ENCODE measurements at places on chromosomes 6 and 20. TPM values are rescaled to one million over a fixed set of nuclear protein-coding genes. Genes with fewer than 3 reads are reported as not detected.

Gene TRAPPC3L
- not detected for total RNA-seq

Gene BIRC7
- total RNA-seq, result 0.14 TPM

Gene THBS2
- not detected for total RNA-seq

Gene PRRT1
- 0.43 TPM for total RNA-seq

Gene PPP1R16B
- 84.0 TPM for total RNA-seq

Gene CRISP3
- total RNA-seq, result not detected

Gene IL17F
- total RNA-seq, result 155 TPM

- H3K27me3 ChIP-seq, result no peaks in the 10 kb centered on the region
- peaks cover 74% of the 10 kb centered on the region for H3K4me1 ChIP-seq
- H3K36me3 ChIP-seq, result peaks cover 66% of the 10 kb centered on the region
Observed at GRCh38 chr6:106529438-106529837, 99.9 kb downstream of the RTN4IP1 start.

DNA sequence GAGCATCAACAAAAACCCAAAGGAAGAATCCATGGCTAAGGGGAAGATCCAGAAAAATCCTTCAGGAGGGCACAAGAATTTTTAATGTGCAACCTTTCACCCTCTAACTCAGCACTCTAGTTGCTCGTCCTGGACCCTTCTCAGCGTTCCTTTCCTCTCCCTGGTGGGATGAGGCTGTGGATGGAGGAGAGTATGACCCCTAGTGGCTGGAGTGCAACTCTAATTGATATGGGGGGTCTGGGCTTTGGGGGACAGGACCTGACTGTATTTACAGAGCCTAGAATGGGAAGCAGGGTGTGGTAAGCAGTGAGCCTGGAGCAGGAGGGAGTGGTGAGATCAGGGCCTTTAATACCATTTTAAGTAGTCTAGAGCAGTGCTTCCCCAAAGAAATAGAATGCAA, 83.9 kb upstream of the CEP85L start:
- H3K27me3 ChIP-seq, result no peaks in the 10 kb centered on the region
- peaks cover 26% of the 10 kb centered on the region for H3K4me1 ChIP-seq
- H3K36me3 ChIP-seq, result no peaks in the 10 kb centered on the region
- H3K4me3 ChIP-seq, result no peak overlapping the region
- H3K27ac ChIP-seq, result peak overlapping the region; percentile 52

- H3K36me3 ChIP-seq, result no peaks in the 10 kb centered on the region
- H3K4me1 ChIP-seq, result no peaks in the 10 kb centered on the region
- H3K27ac ChIP-seq, result no peak overlapping the region
Observed at GRCh38 chr6:95998133-95998532, 17.6 kb upstream of the FUT9 start.

GRCh38 chr6:36827261-36828079, 11.8 kb downstream of the CPNE5 start:
- no peaks in the 10 kb centered on the region for H3K36me3 ChIP-seq
- no peak overlapping the region for H3K27ac ChIP-seq
- peaks cover 2% of the 10 kb centered on the region for H3K27me3 ChIP-seq
- peaks cover 6% of the 10 kb centered on the region for H3K4me1 ChIP-seq

- no peak for DNase-seq
- peaks cover 3% of the 10 kb centered on the region for H3K4me1 ChIP-seq
- H3K36me3 ChIP-seq, result no peaks in the 10 kb centered on the region
- no peak overlapping the region for H3K4me3 ChIP-seq
Observed at GRCh38 chr6:44594481-44594880, 207.0 kb downstream of the CDC5L start.

GRCh38 chr20:25064561-25065071, 6.7 kb upstream of the ACSS1 start:
- H3K4me1 ChIP-seq, result no peaks in the 10 kb centered on the region
- H3K27me3 ChIP-seq, result peaks cover 11% of the 10 kb centered on the region
- no peak overlapping the region for H3K4me3 ChIP-seq

DNA sequence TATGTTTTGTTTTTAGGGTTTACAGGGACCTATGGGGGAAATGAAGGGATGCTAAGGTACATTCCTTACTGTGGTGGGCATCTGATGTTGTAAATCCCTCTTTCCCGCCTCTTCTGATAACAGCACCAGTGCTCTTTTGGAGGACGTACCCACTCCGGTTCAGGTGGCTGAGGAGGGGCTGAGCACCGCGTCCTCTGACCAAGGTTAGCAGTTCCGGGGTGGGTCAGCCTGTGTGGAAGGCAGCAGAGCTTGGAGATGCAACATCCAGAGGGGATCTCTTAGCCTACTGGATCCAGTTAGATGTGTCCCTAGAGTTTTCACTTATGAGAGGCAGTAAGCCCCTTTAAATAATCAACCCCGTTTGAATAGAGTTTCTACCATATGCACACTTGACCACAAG, 135.3 kb upstream of the KCNG1 start:
- H3K4me1 ChIP-seq, result no peaks in the 10 kb centered on the region
- H3K27ac ChIP-seq, result no peak overlapping the region
- H3K36me3 ChIP-seq, result no peaks in the 10 kb centered on the region
- DNase-seq, result no peak
- H3K4me3 ChIP-seq, result no peak overlapping the region

DNA sequence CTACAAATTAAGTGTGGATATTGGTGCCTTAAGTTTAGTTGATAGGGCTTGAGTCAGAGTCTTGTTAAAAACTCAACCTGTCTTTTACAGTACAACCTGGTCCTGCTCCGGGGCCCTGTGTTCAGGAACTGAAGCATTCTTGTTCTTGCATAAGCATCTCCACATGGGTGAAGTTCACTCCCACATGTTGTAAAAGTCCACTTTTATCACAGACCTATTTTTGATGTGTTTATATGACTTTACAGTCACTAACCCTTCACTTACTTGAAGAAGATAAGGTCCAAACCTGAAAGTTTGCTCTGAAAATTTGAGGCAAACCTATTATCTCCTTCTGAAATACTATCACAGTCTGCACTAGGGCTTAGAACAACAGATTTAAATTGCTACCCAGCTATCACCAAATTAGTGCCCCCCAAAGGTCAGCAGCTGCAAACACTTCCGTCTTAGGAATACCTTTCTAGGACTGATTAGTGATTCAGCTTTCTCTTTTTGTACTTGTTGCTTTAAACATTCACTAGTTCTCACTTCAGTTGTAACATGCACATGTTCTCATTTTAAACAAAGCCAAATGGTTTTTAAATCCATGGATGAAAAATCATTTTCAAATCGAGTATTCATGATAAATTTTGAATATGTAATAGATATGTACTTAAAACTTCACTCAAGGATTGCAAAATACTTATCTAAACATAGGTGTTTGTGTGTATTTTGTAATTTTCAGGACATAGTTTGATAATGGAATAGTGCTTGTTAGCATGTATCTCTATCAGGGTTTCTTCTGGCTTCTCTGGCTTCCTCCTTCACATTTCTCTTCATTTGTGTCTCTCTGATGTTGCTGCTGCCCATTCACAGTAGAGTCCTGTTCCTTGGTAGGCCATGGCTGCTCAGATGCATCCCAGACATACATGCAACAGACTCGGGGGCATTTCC, 469.8 kb upstream of the SOX4 start:
- peaks cover 3% of the 10 kb centered on the region for H3K36me3 ChIP-seq
- no peak overlapping the region for H3K4me3 ChIP-seq
- H3K4me1 ChIP-seq, result no peaks in the 10 kb centered on the region
- no peaks in the 10 kb centered on the region for H3K27me3 ChIP-seq

GRCh38 chr6:56520218-56520617, 122.5 kb downstream of the DST start:
- no peaks in the 10 kb centered on the region for H3K27me3 ChIP-seq
- no peak overlapping the region for H3K4me3 ChIP-seq
- H3K4me1 ChIP-seq, result no peaks in the 10 kb centered on the region
- H3K36me3 ChIP-seq, result no peaks in the 10 kb centered on the region
- DNase-seq, result no peak

- no peaks in the 10 kb centered on the region for H3K27me3 ChIP-seq
- no peaks in the 10 kb centered on the region for H3K4me1 ChIP-seq
- no peak for DNase-seq
- H3K27ac ChIP-seq, result no peak overlapping the region
- H3K36me3 ChIP-seq, result no peaks in the 10 kb centered on the region
Observed at GRCh38 chr6:72246926-72247325, 360.6 kb downstream of the RIMS1 start.

GRCh38 chr20:18728870-18729224, 84.7 kb upstream of the SCP2D1 start:
- no peak overlapping the region for H3K27ac ChIP-seq
- peaks cover 20% of the 10 kb centered on the region for H3K4me1 ChIP-seq
- DNase-seq, result no peak

GRCh38 chr6:26360451-26361416, 4.3 kb upstream of the BTN3A2 start:
- peak overlapping the region; percentile 93 for H3K27ac ChIP-seq
- H3K27me3 ChIP-seq, result no peaks in the 10 kb centered on the region
- no peak for DNase-seq
- no peaks in the 10 kb centered on the region for H3K36me3 ChIP-seq

DNA sequence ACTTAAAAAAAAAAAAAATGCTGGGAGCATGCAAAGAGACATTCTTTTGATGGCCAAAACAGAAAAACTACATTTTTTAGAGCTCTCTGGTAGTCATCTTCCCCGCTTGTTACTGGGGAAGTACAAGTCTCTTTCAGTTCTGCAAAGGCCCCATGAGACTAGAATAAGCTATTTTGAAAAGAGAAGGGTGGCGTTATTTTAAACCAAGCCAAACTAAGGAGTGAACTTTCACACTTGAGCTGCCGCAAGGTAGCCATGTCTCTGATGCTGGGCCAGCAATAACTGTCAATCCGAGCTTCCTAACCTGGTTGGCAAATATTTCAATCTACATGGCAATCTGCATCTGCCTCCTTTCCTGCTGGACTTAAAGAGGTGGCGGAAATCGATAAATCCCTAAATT, 96.7 kb downstream of the L3MBTL3 start:
- H3K27ac ChIP-seq, result no peak overlapping the region
- H3K4me3 ChIP-seq, result no peak overlapping the region
- peaks cover 25% of the 10 kb centered on the region for H3K36me3 ChIP-seq
- no peak for DNase-seq

GRCh38 chr6:166318649-166319600, 10.7 kb upstream of the PRR18 start:
- no peaks in the 10 kb centered on the region for H3K4me1 ChIP-seq
- no peak overlapping the region for H3K4me3 ChIP-seq
- DNase-seq, result no peak
- H3K36me3 ChIP-seq, result peaks cover 16% of the 10 kb centered on the region

- H3K27ac ChIP-seq, result no peak overlapping the region
- H3K36me3 ChIP-seq, result peaks cover 4% of the 10 kb centered on the region
- no peak for DNase-seq
Observed at GRCh38 chr6:14107000-14107399, 10.6 kb upstream of the CD83 start.

DNA sequence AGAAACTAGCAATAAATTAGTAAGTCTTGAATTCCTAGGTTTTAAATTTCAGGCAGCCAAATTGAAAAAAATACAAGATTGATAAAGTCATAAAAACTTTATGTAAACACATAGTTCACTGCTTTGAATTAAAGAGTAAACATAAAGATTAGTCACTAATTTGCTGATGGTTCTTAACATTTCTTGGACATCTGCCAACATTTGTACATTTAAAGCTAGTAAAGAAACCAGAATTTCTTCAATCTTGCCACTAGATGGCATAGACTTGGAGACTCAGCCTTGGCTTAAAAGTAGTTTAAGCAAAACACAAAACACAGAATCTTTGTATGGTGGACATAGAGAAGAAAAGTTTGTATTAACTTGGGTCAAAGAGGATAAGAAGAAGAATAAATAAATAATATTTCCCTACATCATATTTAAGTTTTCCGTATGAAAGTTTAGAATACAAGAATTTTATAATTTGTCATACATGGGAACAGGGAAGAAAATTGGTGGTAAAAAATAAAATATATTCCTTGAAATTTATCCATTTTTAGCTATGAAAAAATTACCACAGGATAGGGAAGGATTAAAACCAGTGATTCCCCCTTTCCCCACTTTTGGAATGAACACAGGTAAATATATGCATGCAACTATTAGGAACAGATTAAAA, 41.7 kb upstream of the FAM135A start:
- DNase-seq, result no peak
- no peak overlapping the region for H3K27ac ChIP-seq
- H3K36me3 ChIP-seq, result no peaks in the 10 kb centered on the region
- no peak overlapping the region for H3K4me3 ChIP-seq
- peaks cover 18% of the 10 kb centered on the region for H3K27me3 ChIP-seq

DNA sequence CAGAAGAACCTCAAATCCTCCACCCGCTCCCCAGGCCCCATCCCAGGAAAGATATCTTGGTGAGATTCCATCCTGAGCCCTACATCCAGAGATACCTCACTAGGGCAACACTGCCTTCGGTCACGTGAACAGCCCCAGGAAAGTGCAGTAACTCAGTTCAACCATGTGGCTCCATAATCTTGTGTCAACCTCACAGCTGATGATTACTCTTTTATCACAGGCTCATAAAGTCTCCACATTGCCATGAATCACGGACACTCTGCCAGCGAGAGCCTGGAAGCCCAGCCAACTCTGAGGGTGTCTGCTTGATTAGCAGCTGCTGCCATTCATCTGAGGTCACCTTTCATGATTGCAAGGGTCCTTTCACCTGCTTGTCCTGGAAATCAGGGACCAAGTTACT, 175.8 kb upstream of the LRFN2 start:
- H3K36me3 ChIP-seq, result no peaks in the 10 kb centered on the region
- H3K27ac ChIP-seq, result no peak overlapping the region
- peaks cover 3% of the 10 kb centered on the region for H3K27me3 ChIP-seq
- H3K4me1 ChIP-seq, result no peaks in the 10 kb centered on the region

DNA sequence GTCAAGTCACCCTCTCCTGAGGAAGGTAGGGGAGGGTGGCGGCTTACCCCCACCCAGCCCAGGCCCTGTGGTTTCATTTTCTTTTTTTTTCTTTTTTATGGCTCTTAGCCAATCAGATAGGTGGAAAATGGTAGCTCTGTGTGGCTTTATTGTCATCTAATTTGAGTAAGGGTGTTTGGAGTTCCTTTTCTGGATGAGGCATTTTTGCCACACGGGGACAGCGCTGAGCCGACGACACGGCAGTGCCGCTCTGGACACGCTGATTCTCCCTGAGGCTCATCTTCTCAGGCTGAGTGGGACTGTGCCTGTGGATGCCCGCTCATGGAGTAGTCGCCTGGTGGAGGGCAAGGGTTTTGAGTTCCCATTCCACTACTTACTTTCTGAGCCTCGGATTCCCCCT, 37.6 kb upstream of the ANGPT4 start:
- no peak overlapping the region for H3K4me3 ChIP-seq
- H3K27me3 ChIP-seq, result peaks cover 24% of the 10 kb centered on the region
- no peak overlapping the region for H3K27ac ChIP-seq
- H3K4me1 ChIP-seq, result no peaks in the 10 kb centered on the region
- no peaks in the 10 kb centered on the region for H3K36me3 ChIP-seq

DNA sequence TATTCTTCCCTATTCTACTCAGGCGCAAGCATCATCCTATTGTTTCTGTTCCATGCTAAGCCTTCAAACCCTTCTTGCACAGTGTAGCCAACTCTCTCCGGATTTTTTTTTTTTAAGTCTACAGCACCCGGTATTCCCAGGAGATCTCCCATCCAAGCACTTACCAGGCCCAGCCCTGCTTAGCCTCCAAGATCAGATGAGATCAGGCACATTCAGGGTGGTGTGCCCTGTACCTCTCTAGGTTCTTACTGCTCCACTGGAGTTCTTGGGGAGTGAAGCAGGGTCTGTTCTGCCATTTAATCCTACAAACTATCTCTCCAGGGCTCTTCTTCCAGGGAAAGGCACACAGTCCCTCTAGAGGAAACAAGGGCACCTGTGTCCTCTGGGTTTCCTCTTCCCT, 14.9 kb upstream of the NUP153 start:
- no peak overlapping the region for H3K27ac ChIP-seq
- no peaks in the 10 kb centered on the region for H3K27me3 ChIP-seq
- no peak overlapping the region for H3K4me3 ChIP-seq
- no peaks in the 10 kb centered on the region for H3K4me1 ChIP-seq
- no peak for DNase-seq
- H3K36me3 ChIP-seq, result no peaks in the 10 kb centered on the region

Data from activated CD4-positive, alpha-beta T cell treated with anti-CD3 and anti-CD28 coated beads for 36 hours (primary cell).